ENCODE measurements at places on chromosomes 7 and 10.

- no peaks in the 10 kb centered on the region for H3K36me3 ChIP-seq
- no peak overlapping the region for H3K4me3 ChIP-seq
- no peaks in the 10 kb centered on the region for H3K27me3 ChIP-seq
- no peaks in the 10 kb centered on the region for H3K4me1 ChIP-seq
Measured at GRCh38 chr10:120963594-120964220, 112.5 kb downstream of the WDR11 start.

GRCh38 chr10:125626671-125627070, 56.3 kb downstream of the TEX36 start:
- DNase-seq: no peak
- H3K36me3 ChIP-seq: no peaks in the 10 kb centered on the region
- H3K4me3 ChIP-seq: no peak overlapping the region
- peaks cover 11% of the 10 kb centered on the region for H3K27me3 ChIP-seq

DNA sequence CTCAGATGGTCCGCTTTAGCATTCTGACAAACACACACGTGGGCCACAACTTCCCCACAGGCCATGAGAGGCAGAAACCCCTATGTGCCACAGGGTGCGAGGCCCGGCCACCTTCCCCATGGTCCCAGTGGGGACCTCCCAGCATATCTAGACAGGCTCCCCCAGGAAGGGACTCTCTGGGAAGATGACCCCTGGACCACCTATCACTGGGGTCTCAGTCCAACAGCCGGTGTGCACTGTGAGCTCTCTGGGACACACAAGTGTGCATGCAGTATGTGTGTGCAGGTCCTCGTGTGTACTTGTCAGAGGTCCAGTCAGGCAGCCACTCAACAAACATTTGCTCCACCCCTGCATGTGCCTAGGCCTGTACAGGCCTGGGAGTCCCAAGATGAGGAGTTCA, 18.7 kb downstream of the GRID1 start:
- no peaks in the 10 kb centered on the region for H3K27me3 ChIP-seq
- no peak overlapping the region for H3K4me3 ChIP-seq
- H3K36me3 ChIP-seq: no peaks in the 10 kb centered on the region
- DNase-seq: no peak
- H3K4me1 ChIP-seq: no peaks in the 10 kb centered on the region
- no peak overlapping the region for H3K27ac ChIP-seq

DNA sequence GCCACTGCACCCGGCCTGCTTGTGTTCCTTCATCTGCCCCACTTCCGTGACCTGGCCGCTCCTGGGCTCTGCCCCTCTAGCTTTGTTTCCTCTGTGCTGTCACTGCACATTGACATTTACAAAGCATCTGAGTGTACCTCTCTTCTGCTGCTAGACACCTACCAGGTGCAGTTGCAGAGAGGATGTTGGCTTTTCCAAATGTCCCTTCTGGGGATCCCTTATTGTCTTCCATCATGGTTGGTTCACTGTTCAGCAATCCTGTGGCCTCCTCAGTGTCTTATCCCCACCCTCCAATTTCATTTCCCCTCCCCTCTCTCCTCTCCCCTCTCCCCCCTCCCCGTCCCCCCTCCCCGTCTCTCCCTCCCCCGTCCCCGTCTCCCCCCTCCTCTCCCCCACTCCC, 13.8 kb downstream of the VWA2 start:
- no peak for DNase-seq
- H3K36me3 ChIP-seq: no peaks in the 10 kb centered on the region
- no peak overlapping the region for H3K27ac ChIP-seq

- H3K4me3 ChIP-seq: no peak overlapping the region
- no peak for DNase-seq
- H3K27me3 ChIP-seq: no peaks in the 10 kb centered on the region
- no peaks in the 10 kb centered on the region for H3K36me3 ChIP-seq
- H3K27ac ChIP-seq: no peak overlapping the region
Measured at GRCh38 chr10:113411456-113411855, 141.4 kb upstream of the HABP2 start.

- H3K27ac ChIP-seq: no peak overlapping the region
- H3K4me1 ChIP-seq: no peaks in the 10 kb centered on the region
- no peak for DNase-seq
- no peak overlapping the region for H3K4me3 ChIP-seq
- H3K27me3 ChIP-seq: no peaks in the 10 kb centered on the region
Measured at GRCh38 chr10:18567343-18567856, 84.0 kb downstream of the NSUN6 start.

DNA sequence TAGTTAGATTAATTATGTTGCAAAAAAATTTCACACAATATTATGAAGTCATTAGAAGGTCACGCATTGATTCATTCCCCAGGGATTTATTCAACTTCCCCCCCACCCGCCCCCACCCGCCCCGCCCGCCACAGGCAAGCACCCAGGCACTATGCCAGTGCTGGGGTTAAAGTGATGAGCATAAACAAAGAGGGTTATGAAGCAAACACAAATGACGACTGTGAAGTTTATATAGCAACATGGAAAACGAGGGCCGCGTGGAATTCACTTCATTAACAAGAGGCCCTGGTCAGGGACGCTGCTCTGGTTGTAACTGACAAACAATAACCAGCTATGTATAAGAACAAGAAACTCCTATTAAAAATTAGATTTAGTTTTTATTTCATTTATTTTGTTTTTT, 656.5 kb upstream of the COBL start:
- no peaks in the 10 kb centered on the region for H3K36me3 ChIP-seq
- no peak overlapping the region for H3K4me3 ChIP-seq
- no peaks in the 10 kb centered on the region for H3K27me3 ChIP-seq
- no peak overlapping the region for H3K27ac ChIP-seq

DNA sequence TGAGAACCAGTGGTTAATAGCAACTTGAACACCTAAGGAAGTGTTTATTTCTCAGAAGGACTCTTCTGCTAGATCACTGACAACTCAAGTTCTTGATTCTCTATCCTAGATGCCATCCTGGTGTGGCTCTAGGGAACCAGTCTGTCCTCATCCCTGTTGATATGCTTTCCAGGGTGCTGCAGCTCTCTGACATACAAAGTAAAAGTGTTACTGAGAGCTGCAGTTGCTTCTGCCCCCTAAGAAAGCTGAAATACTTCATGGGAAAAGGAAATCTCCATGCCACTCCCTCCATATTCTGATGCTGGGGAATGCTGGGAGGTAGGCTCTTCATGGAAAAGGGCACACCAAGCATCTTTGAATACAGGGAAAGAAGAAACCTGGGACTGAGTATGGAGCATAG, 168.1 kb downstream of the KLF6 start:
- no peak for DNase-seq
- no peaks in the 10 kb centered on the region for H3K27me3 ChIP-seq
- no peaks in the 10 kb centered on the region for H3K36me3 ChIP-seq
- no peak overlapping the region for H3K4me3 ChIP-seq
- no peak overlapping the region for H3K27ac ChIP-seq

- H3K4me1 ChIP-seq: peaks cover 3% of the 10 kb centered on the region
- no peak for DNase-seq
- H3K27me3 ChIP-seq: no peaks in the 10 kb centered on the region
- H3K27ac ChIP-seq: no peak overlapping the region
Measured at GRCh38 chr10:129892548-129893052, 71.5 kb downstream of the EBF3 start.

DNA sequence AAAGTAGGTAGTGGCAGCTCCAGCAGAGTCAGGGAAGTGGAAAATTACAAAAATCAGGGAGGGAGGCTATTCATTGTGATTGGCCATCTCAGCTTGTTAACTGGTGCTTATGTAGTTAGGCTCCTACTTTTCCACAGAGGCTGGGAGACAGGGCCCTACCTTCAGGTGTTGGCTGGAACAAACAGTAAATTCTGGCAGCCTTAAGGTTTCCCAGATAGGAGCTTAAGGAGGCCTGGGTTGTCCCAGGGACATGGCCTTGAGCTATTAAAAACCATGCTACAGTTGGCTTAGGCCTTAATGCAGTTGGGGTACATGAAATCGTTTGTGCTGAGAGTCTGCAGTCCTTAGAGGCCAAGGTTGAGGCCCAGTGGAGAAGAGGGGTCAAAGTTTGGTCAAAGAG, 324.5 kb downstream of the LHFPL3 start:
- no peak overlapping the region for H3K27ac ChIP-seq
- no peaks in the 10 kb centered on the region for H3K36me3 ChIP-seq

- H3K36me3 ChIP-seq: no peaks in the 10 kb centered on the region
- H3K27me3 ChIP-seq: no peaks in the 10 kb centered on the region
- no peak overlapping the region for H3K27ac ChIP-seq
- H3K4me1 ChIP-seq: peaks cover 6% of the 10 kb centered on the region
- H3K4me3 ChIP-seq: no peak overlapping the region
- no peak for DNase-seq
Measured at GRCh38 chr7:114660126-114660486, 245.5 kb downstream of the FOXP2 start.

DNA sequence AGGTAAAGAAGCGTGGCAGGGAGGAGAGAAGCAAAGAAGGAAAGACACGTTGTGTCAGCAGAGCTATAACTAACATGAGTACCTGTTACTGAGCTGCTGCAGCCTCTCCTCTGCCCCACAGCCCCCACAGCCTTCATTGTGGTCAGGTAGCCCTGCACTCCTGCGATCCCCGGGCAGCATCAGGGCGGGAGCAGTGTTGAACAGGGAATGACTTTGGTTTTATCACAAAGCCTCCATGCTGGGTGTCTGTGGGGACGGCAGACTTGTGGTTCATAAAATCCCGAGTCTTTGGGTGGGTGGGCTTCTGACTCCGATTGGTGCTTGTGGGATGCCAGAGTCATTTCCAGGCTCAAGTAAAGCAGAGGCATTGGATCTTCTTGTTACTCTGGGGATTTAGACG, 14.8 kb upstream of the PRKAG2 start:
- no peak overlapping the region for H3K4me3 ChIP-seq
- no peaks in the 10 kb centered on the region for H3K4me1 ChIP-seq
- no peak overlapping the region for H3K27ac ChIP-seq
- DNase-seq: no peak
- H3K36me3 ChIP-seq: no peaks in the 10 kb centered on the region
- no peaks in the 10 kb centered on the region for H3K27me3 ChIP-seq

- H3K4me1 ChIP-seq: no peaks in the 10 kb centered on the region
- H3K36me3 ChIP-seq: no peaks in the 10 kb centered on the region
- no peak overlapping the region for H3K27ac ChIP-seq
- no peak overlapping the region for H3K4me3 ChIP-seq
Measured at GRCh38 chr7:46955531-46955930, 626.4 kb downstream of the TNS3 start.

DNA sequence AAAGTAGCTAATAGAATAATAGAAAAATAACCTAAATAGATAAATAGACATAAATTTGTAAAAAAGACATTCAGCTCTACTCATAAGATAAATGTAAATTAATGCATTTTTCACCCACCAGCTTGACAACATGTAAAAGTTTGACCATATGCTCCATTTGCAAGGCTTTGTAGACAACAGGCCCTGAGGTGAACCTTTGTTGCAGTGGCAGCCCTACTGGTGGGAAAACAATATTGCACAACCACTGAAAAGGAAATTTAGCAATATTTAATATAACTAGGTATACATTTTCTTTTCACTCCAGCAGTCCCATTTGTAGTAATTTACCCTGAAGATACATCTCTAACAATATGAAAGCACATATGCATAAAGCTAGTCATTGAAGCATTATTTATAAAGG, 39.0 kb upstream of the ADRA2A start:
- no peaks in the 10 kb centered on the region for H3K36me3 ChIP-seq
- H3K4me1 ChIP-seq: no peaks in the 10 kb centered on the region
- H3K27ac ChIP-seq: no peak overlapping the region
- no peak for DNase-seq

DNA sequence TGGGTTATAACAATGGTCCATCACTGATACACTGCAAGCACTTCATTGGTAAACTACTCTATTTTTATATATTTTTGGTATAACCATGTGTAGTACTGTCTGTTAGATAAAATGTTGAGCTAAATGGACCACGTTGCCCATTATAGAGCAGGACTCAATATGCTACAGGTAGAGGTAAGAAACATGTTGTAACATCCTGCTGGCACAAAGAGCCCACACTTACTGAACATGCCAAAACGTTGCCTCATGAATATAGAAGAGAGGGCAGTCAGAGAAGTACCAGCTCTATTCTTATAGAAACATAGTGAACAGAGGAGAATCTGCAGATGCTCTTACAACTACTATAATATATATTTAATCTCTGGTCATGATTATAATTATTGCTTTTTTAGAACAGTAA, 18.4 kb upstream of the MET start:
- H3K27ac ChIP-seq: no peak overlapping the region
- no peak for DNase-seq
- no peak overlapping the region for H3K4me3 ChIP-seq
- H3K4me1 ChIP-seq: no peaks in the 10 kb centered on the region
- no peaks in the 10 kb centered on the region for H3K36me3 ChIP-seq
- H3K27me3 ChIP-seq: no peaks in the 10 kb centered on the region

GRCh38 chr10:29736366-29737073, 101.7 kb upstream of the SVIL start:
- H3K36me3 ChIP-seq: no peaks in the 10 kb centered on the region
- H3K4me3 ChIP-seq: peak overlapping the region; percentile 69
- H3K27me3 ChIP-seq: no peaks in the 10 kb centered on the region

GRCh38 chr7:151833691-151834090, 43.2 kb downstream of the PRKAG2 start:
- no peak for DNase-seq
- no peak overlapping the region for H3K4me3 ChIP-seq
- peaks cover 5% of the 10 kb centered on the region for H3K4me1 ChIP-seq
- H3K27me3 ChIP-seq: no peaks in the 10 kb centered on the region
- H3K36me3 ChIP-seq: peaks cover 9% of the 10 kb centered on the region
- H3K27ac ChIP-seq: no peak overlapping the region

DNA sequence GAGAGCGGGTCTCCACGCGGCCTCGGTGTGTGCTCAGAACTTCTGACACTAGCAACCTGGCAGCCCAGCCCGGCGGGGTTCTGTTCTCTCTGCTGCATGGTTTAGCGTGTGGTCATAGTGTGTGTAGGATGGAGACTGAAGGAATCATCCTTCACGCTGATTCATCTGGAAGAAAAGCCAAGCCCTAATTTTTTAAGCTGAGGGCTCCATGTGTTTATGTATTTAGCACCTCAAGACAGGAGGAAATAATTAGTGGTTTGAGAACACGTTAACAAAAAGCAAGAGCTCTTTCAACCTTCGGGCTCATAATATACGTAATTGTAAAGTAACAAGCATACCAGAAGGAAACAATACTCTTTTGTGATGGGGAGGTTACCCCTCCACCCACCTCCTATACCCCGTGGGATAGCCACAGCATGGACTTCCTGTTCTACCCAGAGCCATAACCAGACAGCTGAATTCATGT, 504.6 kb upstream of the MKI67 start:
- no peak for DNase-seq
- H3K27ac ChIP-seq: no peak overlapping the region
- peaks cover 4% of the 10 kb centered on the region for H3K27me3 ChIP-seq
- H3K36me3 ChIP-seq: no peaks in the 10 kb centered on the region

- H3K27me3 ChIP-seq: no peaks in the 10 kb centered on the region
- H3K4me3 ChIP-seq: no peak overlapping the region
- H3K4me1 ChIP-seq: no peaks in the 10 kb centered on the region
Measured at GRCh38 chr7:46586406-46586805, 665.3 kb upstream of the IGFBP3 start.

GRCh38 chr10:75616874-75617478, 185.6 kb downstream of the LRMDA start:
- no peaks in the 10 kb centered on the region for H3K27me3 ChIP-seq
- H3K4me1 ChIP-seq: no peaks in the 10 kb centered on the region
- H3K36me3 ChIP-seq: no peaks in the 10 kb centered on the region
- DNase-seq: no peak
- H3K4me3 ChIP-seq: no peak overlapping the region
- no peak overlapping the region for H3K27ac ChIP-seq

GRCh38 chr10:119115926-119116325, 12.0 kb downstream of the DENND10 start:
- peaks cover 17% of the 10 kb centered on the region for H3K36me3 ChIP-seq
- no peak for DNase-seq
- H3K27me3 ChIP-seq: no peaks in the 10 kb centered on the region
- H3K4me1 ChIP-seq: peaks cover 13% of the 10 kb centered on the region
- peak overlapping the region; percentile 63 for H3K27ac ChIP-seq
